ENCODE measurements at places on chromosomes 11 and 22.

DNA sequence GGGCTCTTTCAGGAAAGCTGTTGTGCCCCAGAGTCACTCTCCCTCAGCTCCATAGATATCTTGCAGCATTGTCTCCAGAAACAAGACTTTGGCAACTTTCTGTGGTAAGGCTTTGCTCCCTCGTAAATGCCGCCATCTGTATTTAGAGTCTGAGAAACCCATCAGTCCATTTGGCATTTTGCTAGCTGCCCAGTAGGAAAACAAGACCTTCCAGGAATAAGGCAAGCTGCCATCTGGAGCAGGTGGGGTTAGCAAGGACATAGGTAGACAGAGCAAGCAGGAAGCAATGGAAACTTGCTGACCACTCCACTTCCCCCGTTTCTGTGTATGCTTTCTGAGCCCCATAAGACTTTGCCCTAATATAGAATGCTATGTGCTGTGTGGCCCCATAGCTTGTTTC is 131.9 kb downstream of the SPATA19 start:
- no peak for DNase-seq

- DNase-seq: no peak
These were observed 23.9 kb downstream of the TSPAN32 start for GRCh38 chr11:2325719-2326118.

- DNase-seq: no peak
These were observed 438.5 kb upstream of the FAT3 start for GRCh38 chr11:91786097-91786496.

GRCh38 chr11:120462825-120463224 is 48.7 kb upstream of the GRIK4 start:
- no peak for DNase-seq

DNA sequence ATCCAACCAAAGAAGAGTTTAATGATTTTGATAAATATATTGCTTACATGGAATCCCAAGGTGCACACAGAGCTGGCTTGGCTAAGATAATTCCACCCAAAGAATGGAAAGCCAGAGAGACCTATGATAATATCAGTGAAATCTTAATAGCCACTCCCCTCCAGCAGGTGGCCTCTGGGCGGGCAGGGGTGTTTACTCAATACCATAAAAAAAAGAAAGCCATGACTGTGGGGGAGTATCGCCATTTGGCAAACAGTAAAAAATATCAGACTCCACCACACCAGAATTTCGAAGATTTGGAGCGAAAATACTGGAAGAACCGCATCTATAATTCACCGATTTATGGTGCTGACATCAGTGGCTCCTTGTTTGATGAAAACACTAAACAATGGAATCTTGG is 23.9 kb downstream of the KDM4D start:
- DNase-seq: no peak
